ENCODE measurements at places on chromosomes 5 and 9.

- DNase-seq, result no peak
These were observed 3.8 kb upstream of the NACC2 start for GRCh38 chr9:136098844-136099243.

- DNase-seq, result no peak
These were observed 86.1 kb upstream of the LRRTM2 start for GRCh38 chr5:138961221-138961620.

DNA sequence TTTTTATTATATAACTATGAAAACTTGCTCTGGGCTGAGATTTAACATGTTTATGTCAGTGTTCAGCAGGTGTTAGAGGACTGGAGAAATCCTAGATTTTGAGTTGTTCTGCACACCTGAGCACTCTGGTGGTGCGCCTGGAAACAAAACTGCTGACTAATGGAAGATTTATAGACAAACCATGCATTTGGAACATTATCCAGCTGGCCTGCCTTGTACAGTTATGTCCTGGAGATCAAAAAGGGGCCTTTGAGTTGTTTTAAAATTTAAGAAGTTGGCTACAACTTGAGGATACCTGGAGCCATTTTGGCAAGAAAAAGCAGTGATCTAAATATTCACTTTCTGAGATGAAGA, 5.7 kb upstream of the ARHGEF28 start:
- no peak for DNase-seq

GRCh38 chr5:55895346-55895745, 44.2 kb downstream of the IL31RA start:
- no peak for DNase-seq

DNA sequence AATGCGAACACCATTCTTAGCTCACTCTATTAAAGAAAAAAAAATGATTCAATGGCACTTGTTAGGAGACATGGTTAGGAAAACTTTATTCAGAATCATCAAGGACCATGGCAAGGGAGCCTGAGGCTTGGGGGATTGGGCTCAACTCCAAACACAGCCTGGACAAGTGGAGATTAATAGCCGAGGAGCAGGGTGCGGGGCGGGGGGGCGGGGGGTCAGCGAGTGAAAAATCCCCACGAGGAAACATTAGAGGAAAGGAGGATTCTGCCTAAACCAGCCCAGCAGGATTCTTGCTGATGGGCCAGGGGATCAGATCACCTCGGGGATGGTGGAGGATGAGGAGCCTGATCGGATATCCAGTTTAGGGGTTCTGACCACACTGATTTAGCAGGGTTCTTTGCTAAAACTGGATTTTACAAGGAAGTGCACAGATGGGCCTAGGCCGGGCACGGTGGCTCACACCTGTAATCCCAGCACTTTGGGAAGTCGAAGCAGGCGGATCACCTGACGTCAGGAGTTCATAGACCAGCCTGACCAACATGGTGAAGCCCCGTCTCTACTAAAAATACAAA, 24.4 kb upstream of the FIBCD1 start:
- DNase-seq, result no peak

DNA sequence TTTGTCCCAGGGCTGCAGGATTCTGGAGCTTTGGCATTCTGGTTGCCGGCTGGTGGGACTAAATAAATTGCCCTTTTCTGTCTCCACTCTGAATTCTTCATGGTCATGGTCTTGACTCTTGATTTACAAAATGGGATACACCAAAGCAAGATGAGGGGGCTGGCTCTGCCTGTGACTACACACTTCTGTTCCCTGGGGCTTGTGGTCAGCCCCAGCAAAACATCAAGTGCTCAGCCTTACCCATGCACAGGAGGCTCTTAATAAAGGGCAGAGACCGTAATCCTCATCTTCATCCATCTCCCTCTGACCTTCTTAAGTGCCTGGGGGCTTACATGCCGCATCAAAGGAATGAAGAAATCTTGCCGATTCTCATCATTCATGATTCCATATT, 198.0 kb downstream of the GNA14 start:
- DNase-seq, result no peak

All from NCI-H1930 (cell line).